ENCODE measurements at places on chromosomes 2 and 18.

- DNase-seq, result no peak
Measured at GRCh38 chr2:237552908-237553307, 13.5 kb upstream of the PRLH start.

GRCh38 chr2:8571301-8571791 lies 110.5 kb upstream of the ID2 start:
- no peak for DNase-seq

- DNase-seq, result no peak
Measured at GRCh38 chr2:239121600-239122012, 273.7 kb downstream of the TWIST2 start.

DNA sequence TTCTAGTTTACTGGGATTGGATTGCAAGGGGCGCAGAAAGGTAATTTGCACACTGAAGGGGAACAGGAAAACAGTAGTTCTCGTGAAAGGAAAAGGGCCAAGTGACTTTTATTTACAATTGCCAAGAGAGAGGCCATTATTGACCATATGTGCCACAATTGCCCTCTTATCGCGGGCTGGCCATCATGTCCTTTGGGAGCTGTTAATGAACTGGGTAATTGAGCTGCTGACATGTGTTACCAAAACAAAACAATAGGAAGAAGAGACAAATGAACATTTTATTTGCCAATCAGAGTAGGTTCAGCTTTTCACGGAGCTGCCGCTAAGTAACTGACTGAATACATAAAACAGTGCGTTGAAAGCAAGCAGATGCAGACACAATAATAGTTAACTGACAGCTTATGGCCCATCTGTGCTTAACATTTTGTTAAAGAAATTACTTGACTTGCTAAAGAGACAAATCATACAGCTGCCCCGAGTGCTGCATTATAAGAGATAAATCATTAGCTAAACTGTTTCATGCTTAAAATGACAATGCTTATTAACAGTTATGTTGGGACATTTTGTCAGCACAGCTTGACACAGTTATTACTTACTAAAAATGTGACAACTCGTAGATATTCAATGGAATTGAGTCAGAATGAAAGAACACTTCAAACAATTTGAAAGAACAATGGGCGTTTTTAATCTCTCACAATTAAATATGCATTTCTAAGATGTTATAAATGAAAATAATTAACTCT lies 57.5 kb downstream of the PAX3 start:
- DNase-seq, result no peak

DNA sequence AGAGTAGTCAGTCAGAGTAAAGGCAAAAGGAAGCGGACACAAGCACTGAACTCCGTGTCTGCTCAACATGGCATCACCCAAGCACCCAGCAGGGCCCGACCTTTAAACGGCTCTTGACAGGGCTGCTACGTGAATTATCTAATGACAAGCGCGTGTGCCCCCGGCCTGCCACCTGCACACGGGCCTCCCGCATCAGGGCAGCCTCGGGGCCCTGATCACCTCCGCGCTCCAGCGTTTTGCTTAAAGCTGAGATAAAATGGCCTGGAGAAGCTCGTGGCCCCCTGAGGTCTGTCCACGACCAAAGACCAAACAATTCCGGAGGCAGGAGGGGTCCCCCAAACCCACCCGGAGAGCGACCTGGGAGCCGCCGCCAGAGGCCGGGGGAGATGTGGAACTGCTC lies 376 bp downstream of the NDUFA10 start:
- no peak for DNase-seq

- DNase-seq, result no peak
Measured at GRCh38 chr2:222052934-222053367, 245.8 kb downstream of the PAX3 start.

- DNase-seq, result no peak
Measured at GRCh38 chr2:70947556-70948184, 12.0 kb downstream of the ATP6V1B1 start.

DNA sequence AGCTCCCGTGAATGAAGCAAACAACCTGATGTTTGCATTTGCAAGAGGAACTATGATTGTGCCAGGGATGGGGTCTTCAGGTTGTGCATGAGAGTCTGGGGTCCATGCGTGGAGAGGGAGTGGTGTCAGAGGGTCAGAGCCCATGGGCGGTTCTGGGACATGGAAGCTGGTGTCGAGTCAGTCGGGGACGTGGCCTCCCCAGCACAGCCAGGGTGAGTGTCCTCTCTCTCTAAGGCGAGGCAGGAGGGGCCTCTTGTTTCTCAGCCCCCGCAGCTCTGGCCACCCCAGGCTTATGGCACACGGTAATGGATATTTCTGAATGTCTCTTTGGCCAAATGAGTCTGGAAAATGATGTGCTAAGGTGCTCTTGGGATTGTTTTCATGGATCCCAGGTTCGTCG lies 118.6 kb downstream of the RTP5 start:
- DNase-seq, result no peak
